Mesothelial cell of epicardium (in vitro differentiated cells): ENCODE measurements at places on chromosomes 13 and 19. TPM values are rescaled to one million over a fixed set of nuclear protein-coding genes. Genes with fewer than 3 reads are reported as not detected.

DNA sequence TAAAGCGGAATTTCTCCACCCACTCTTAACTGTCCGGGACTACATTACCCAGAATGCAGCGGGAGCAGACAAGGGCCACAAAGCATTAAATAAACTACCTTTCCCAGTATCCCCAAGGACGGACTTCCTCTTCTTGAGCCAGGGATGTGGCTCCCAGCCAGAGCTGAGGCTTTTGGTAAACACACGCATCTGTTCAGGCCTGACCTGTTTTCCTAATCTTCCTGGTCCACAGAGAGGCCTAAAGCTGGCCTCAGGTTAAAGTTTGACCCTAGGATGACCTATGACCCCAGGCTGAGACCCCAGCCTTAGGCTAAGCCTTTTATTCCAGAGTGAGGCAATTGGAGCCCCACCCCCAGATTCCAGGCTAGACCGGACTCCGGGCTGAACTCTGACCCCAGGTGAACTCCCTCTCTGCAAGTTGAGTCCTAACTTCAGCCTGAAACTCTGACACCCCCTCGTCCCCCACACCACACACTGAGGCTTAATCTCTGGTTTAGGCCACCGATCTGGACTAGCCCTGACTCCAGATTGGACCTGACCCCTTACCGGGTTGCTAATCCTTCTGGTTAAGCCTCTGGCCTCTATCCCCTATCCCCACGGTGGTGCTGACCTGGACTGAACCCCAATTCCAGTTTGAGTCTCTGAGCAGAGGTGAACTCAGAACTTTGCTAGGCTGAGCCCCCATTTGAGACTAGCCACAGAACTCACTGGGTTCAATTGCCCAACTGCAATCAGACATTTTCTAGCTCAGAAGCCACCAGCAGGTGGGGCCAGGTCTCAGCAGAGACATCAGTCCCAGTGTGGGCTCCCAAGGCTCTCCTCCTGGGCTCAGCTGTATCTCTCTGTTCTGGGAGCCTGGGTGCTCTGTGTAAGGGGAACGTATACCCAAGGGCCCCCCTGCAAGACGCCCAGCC is 750 bp upstream of the GPR108 start:
- DNase-seq, result no peak
- no peaks in the 10 kb centered on the region for H3K27me3 ChIP-seq
- H3K36me3 ChIP-seq, result peaks cover 3% of the 10 kb centered on the region
- H3K4me1 ChIP-seq, result peaks cover 52% of the 10 kb centered on the region
- peak overlapping the region; percentile 98 for H3K27ac ChIP-seq

DNA sequence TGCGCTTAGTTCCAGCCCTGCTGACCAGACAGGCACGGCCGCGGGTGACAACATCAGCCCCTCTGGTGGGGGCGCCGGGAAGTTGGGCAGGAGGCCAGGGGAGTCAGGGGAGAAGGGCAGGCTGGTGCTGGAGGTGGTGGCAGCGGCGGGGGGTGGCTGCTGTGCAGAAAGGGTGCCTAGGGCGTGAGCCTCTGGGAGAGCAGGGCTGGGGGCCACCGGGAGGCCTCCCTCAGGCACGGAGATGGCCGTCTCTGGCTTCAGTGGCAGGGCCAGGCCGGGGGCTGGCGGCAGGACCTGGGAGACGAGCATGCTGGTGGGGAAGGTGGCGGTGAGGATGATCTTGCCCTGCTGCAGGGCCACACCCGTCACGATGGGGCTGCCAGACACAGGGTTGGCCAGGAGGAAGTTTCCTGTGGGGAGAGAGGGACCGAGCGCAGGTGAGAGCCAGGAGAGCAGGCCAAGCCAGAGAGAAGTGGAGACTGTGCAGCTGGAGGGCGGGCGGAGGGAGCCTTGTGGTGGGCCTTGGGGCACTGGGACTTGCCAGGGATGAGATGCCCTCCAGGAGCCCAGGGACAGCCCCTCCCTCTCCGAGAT is 3.3 kb downstream of the SIX5 start:
- peaks cover 25% of the 10 kb centered on the region for H3K4me1 ChIP-seq
- peak overlapping the region; percentile 54 for H3K4me3 ChIP-seq
- peaks cover 1% of the 10 kb centered on the region for H3K27me3 ChIP-seq
- DNase-seq, result no peak
- H3K27ac ChIP-seq, result peak overlapping the region; percentile 77
- peaks cover 2% of the 10 kb centered on the region for H3K36me3 ChIP-seq

- peaks cover 15% of the 10 kb centered on the region for H3K4me1 ChIP-seq
- peak; percentile 90 for DNase-seq
- H3K4me3 ChIP-seq, result peak overlapping the region; percentile 47
- no peaks in the 10 kb centered on the region for H3K27me3 ChIP-seq
Observed at GRCh38 chr19:1243768-1244692, 2.5 kb downstream of the ATP5F1D start.

GRCh38 chr19:10163536-10163935 is 31.2 kb downstream of the DNMT1 start:
- no peaks in the 10 kb centered on the region for H3K4me1 ChIP-seq
- no peak overlapping the region for H3K27ac ChIP-seq
- H3K4me3 ChIP-seq, result no peak overlapping the region
- no peak for DNase-seq
- peaks cover 26% of the 10 kb centered on the region for H3K36me3 ChIP-seq

- peaks cover 12% of the 10 kb centered on the region for H3K4me1 ChIP-seq
- H3K27me3 ChIP-seq, result peaks cover 19% of the 10 kb centered on the region
- DNase-seq, result no peak
- no peak overlapping the region for H3K27ac ChIP-seq
Observed at GRCh38 chr19:51370230-51370629, 1.4 kb upstream of the CLDND2 start.

- peaks cover 24% of the 10 kb centered on the region for H3K4me1 ChIP-seq
- H3K27ac ChIP-seq, result no peak overlapping the region
- no peak for DNase-seq
Observed at GRCh38 chr13:72253754-72254153, 386.8 kb upstream of the DACH1 start.

DNA sequence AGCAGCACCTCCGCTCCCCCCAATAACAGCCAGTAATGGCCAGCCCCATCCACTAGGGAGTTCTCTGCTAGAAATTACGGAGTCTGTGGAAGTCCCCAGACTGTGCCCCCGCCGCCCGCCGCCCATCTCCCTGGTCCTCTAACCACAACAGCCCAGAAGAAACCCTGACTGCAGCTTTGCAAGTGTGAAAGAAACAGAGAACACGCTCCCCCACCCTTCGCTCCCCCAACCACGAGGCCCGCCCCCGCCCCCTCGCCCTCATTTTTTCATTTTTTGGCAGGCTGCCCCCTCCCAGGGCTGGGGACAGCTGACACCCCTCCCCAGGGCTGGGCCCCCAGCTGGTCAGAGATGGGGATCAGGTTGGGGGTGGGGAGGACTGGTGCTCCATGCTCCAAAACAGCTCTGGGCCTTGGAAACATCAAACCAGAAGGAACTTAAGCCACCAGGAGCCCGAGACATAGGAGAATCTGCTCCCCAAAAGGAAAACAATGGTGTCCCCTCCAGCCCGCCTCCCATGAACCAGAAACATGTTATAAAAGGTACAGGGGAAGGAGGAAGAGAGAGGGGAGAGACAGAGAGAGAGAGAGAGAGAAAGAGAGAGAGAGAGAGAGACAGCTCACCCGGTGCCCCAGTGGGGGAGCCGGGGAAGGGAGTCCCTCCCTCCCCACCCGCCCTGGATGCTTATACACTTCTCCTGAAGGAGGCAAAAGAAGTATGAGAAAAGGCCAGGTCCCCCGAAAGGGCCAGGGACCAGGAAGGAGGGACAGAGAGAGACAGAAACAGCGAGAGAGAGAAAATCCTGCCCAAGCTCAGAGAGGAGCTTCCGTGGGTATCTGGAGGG is 29.8 kb upstream of the ASF1B start:
- DNase-seq, result no peak
- peaks cover 23% of the 10 kb centered on the region for H3K4me1 ChIP-seq
- no peaks in the 10 kb centered on the region for H3K27me3 ChIP-seq
- peak overlapping the region; percentile 81 for H3K27ac ChIP-seq
- H3K36me3 ChIP-seq, result peaks cover 24% of the 10 kb centered on the region

GRCh38 chr13:23383151-23383550 is 50.4 kb downstream of the SACS start:
- H3K36me3 ChIP-seq, result no peaks in the 10 kb centered on the region
- peaks cover 12% of the 10 kb centered on the region for H3K4me1 ChIP-seq
- no peaks in the 10 kb centered on the region for H3K27me3 ChIP-seq
- no peak overlapping the region for H3K4me3 ChIP-seq
- no peak for DNase-seq

DNA sequence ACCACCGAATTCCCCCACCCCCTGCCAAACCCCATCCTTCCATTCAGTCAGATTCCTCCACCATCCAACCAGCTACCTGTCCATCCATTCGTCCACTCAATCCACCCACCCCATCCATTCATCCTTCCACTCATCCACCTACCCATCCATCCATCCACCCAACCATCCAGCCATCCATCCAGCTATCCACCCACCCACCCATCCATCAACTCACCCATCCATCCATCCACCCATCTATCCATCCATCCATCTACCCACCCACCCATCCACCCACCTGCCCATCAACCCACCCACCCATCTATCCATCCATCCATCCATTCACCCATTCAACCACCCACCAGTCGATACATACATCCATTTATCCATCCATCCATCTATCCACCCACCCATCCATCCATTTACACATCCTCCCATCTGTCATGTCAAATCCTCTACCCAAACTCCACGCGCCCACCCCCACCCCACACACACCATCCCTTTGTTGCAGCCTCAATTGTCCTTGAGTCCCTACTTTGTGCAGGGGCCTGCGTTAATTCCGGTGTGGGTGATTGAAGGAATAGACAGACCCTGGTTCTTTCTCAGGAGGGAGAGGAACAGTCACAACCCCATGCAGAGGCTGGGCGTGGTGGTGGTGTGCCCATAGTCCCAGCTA is 5.3 kb upstream of the SLC5A5 start:
- no peak overlapping the region for H3K4me3 ChIP-seq
- H3K4me1 ChIP-seq, result peaks cover 3% of the 10 kb centered on the region
- no peak overlapping the region for H3K27ac ChIP-seq
- DNase-seq, result no peak

GRCh38 chr13:77728265-77729125 is 31.0 kb downstream of the SLAIN1 start:
- H3K27me3 ChIP-seq, result no peaks in the 10 kb centered on the region
- peaks cover 15% of the 10 kb centered on the region for H3K36me3 ChIP-seq
- peaks cover 34% of the 10 kb centered on the region for H3K4me1 ChIP-seq
- no peak overlapping the region for H3K4me3 ChIP-seq

GRCh38 chr19:43956827-43957226 is 5.8 kb downstream of the ZNF221 start:
- H3K27ac ChIP-seq, result no peak overlapping the region
- no peaks in the 10 kb centered on the region for H3K4me1 ChIP-seq
- H3K36me3 ChIP-seq, result peaks cover 69% of the 10 kb centered on the region
- H3K4me3 ChIP-seq, result no peak overlapping the region
- no peak for DNase-seq

- H3K27me3 ChIP-seq, result peaks cover 52% of the 10 kb centered on the region
- no peak overlapping the region for H3K27ac ChIP-seq
- no peak overlapping the region for H3K4me3 ChIP-seq
- no peak for DNase-seq
- H3K4me1 ChIP-seq, result no peaks in the 10 kb centered on the region
Observed at GRCh38 chr19:50992666-50993035, 8.8 kb downstream of the KLK8 start.

DNA sequence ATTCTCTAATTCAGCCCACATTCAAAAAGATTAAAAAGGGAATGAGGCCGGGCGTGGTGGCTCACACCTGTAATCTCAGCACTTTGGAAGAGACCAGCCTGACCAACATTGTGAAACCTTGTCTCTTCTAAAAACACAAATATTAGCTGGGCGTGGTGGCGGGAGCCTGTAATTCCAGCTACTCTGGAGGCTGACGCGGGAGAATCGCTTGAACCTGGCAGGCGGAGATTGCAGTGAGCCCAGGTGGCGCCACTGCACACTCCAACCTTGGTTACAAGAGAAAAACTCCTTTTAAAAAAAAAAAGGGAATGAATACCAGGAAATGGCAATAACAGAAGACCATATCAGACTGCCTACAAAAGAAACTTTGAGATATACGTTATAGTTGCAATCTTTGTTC is 1244.5 kb downstream of the PCDH9 start:
- no peaks in the 10 kb centered on the region for H3K4me1 ChIP-seq
- no peak overlapping the region for H3K27ac ChIP-seq
- no peaks in the 10 kb centered on the region for H3K36me3 ChIP-seq
- H3K4me3 ChIP-seq, result no peak overlapping the region

- H3K36me3 ChIP-seq, result no peaks in the 10 kb centered on the region
- H3K27ac ChIP-seq, result no peak overlapping the region
- peak overlapping the region; percentile 64 for H3K4me3 ChIP-seq
- DNase-seq, result peak; percentile 68
Observed at GRCh38 chr19:591099-591958, 1.6 kb downstream of the HCN2 start.

- H3K36me3 ChIP-seq, result peaks cover 2% of the 10 kb centered on the region
- H3K4me1 ChIP-seq, result peaks cover 96% of the 10 kb centered on the region
- no peak for DNase-seq
- H3K4me3 ChIP-seq, result peak overlapping the region; percentile 5
- peak overlapping the region; percentile 98 for H3K27ac ChIP-seq
Observed at GRCh38 chr19:38666663-38667511, 19.4 kb downstream of the ACTN4 start.

- H3K4me1 ChIP-seq, result peaks cover 12% of the 10 kb centered on the region
- no peak for DNase-seq
- H3K36me3 ChIP-seq, result peaks cover 10% of the 10 kb centered on the region
- peak overlapping the region; percentile 77 for H3K27ac ChIP-seq
Observed at GRCh38 chr13:100440751-100441425, 147.7 kb downstream of the GGACT start.

GRCh38 chr13:21875116-21875515 is 204.2 kb downstream of the FGF9 start:
- no peak overlapping the region for H3K4me3 ChIP-seq
- DNase-seq, result no peak
- H3K27me3 ChIP-seq, result no peaks in the 10 kb centered on the region
- peaks cover 29% of the 10 kb centered on the region for H3K4me1 ChIP-seq

DNA sequence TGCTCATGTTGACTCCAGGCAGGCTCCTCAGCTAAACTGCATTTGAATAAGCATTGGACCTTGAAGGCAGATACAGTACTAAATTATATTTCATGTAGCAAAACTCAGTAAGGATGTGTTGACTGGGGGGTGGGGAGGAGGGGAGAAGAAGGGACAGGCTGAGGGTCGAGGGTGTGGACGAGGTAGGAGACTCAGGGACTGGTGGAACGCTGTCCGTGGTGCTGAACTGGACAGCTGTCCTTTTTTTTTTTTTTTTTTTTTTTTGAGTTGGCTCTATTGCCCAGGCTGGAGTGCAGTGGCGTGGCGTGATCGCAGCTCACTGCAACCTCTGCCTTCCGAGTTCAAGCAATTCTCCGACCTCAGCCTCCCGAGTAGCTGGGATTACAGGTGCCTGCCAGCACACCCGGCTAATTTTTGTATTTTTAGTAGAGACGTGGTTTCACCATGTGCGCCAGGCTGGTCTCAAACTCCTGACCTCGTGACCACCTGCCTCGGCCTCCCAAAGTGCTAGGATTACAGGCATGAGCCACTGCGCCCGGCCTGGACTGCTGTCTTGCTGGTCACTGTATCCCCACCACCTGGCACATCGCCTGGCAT is 33.2 kb upstream of the CASP14 start:
- no peak overlapping the region for H3K27ac ChIP-seq
- peaks cover 2% of the 10 kb centered on the region for H3K36me3 ChIP-seq
- no peak overlapping the region for H3K4me3 ChIP-seq
- no peaks in the 10 kb centered on the region for H3K4me1 ChIP-seq
- H3K27me3 ChIP-seq, result peaks cover 14% of the 10 kb centered on the region
- no peak for DNase-seq

DCLK1 gene
- 21.7 to 23.1 TPM (median 22.6 TPM) in 3 replicates for total RNA-seq

ISYNA1 gene
- total RNA-seq, result 795 to 833 TPM (median 826 TPM) in 3 replicates

TRPM4 gene
- 45.9 to 58.5 TPM (median 53.5 TPM) in 3 replicates for total RNA-seq

SARS2 gene
- total RNA-seq, result 59.0 to 70.7 TPM (median 61.3 TPM) in 3 replicates

NFIX gene
- 52.4 to 55.5 TPM (median 53.8 TPM) in 3 replicates for total RNA-seq

METTL21C gene
- not detected in 3 replicates for total RNA-seq

COMP gene
- total RNA-seq, result 0.16 to 0.31 TPM (median 0.18 TPM) in 3 replicates
